D341Med (cell line): ENCODE measurements at places on chromosomes 2 and 18.

- no peak for DNase-seq
Measured at GRCh38 chr2:45964223-45964841, 312.9 kb downstream of the PRKCE start.

GRCh38 chr2:217105733-217106649, 246.1 kb upstream of the TNP1 start:
- no peak for DNase-seq

DNA sequence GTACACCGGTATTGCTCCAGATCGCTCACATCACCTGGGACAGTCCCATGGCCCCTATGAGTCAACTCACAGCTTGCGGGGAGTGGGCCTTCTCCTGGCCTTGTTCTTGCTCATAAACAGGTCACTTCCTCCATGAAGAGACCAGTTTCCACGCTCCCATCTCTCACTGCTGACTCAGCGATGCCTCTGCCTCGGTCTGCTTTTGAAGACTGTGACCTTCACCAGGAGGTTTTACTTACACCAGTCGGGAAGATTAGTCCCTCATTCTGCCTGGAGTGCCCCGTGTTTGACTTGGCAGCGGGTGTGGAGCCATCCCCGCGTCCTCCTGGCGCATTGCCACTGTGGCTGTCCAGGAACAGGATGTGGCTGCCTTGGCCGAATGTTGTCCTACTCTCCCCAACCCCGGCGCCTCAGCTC, 159.8 kb downstream of the RHBDD1 start:
- no peak for DNase-seq

- DNase-seq: no peak
Measured at GRCh38 chr2:61632276-61633169, 94.4 kb upstream of the XPO1 start.

- DNase-seq: no peak
Measured at GRCh38 chr2:51085420-51086068, 53.6 kb upstream of the NRXN1 start.

DNA sequence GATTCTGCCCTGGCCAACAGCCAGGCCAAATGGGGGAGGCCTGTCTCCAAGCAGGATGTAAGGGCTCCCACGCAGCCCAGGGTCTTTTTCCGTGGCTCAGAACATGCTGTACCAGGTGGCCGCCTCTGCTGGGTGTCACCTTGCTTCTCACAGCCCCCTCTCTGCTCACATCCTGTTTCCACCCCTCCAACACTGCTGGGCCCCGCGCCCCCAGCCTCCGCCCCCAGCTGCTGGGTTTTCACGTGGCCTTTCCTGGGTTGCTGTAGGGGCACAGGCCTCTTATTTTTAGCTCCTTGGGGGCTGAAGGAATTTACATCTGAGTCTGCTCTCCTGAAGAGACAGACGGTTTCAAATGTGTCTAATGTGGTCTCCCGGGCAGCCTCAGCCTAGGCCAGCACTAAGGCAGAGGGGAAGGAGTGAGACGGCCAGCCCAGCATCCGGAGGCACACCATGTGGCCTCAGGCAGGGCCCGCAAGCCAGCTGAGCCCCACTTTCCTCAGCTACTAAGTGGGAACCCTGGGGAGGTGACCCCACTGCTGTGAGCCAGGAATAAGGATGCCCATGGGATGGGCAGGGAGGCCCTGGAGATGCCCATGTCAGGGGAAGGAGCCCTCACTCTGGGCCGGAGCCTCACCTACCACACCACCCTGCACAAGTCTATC, 18.7 kb upstream of the DUSP2 start:
- no peak for DNase-seq

DNA sequence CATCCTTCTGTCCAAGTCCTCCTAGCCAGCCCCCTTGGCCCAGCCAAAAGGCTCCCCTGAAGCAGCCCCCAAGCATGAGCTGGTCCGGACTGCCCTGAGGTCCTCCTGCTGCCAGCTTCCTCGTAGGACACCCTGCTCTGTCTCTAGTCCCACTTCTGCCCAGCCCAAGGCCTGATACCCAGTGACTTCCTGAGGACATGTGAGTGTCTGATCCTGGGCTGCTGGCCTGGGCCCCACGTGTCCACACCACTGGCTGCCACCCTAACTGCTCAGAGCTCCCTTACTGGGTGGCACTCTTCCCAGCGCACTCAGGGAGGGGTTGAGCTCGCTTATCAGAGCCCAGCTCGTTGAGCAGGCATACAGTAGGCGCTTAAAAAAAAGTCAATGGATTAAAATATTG, 34.4 kb upstream of the PDIA6 start:
- no peak for DNase-seq

DNA sequence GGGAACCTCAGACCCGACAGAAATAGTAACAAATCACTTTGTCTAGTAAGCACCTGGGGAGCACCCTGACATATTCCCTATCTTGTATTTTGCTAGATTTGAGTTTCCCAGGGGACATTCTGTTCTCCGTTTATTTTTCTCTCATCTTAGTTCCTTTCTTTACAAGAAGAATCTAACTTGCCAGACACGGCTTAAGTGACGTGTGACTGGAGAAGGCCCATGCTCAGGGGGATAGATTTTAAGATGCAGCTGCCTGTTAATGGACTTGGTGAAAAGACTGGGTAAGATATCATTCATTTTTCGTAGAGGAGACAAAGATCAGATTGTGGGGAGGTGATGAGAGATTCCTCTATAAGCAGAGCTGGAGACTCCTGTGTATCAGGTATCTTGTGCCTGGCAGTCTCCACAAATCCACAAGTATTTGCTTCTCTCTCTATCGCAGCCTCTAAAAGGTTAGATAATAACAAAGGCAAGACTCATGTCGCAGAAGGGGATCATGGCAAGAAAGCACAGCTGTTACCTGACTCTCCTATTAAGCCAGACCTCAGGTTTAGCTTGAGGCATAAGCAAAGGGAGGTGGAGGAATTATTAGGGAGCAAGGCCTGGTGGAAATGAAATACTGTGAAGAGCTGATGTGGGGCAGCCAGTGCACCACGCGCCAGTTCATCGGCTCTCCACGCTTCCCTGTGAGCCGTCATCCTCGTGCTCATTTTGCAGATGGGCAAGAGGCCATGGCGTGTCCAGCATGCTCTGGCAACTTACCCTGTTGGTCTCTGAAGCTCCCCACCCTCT, 347.2 kb upstream of the TNP1 start:
- DNase-seq: no peak

GRCh38 chr2:120738786-120739437, 3.2 kb downstream of the GLI2 start:
- DNase-seq: no peak

- no peak for DNase-seq
Measured at GRCh38 chr2:46842876-46843275, 72.7 kb downstream of the MCFD2 start.

GRCh38 chr18:27411911-27412310, 226.8 kb upstream of the CHST9 start:
- no peak for DNase-seq

DNA sequence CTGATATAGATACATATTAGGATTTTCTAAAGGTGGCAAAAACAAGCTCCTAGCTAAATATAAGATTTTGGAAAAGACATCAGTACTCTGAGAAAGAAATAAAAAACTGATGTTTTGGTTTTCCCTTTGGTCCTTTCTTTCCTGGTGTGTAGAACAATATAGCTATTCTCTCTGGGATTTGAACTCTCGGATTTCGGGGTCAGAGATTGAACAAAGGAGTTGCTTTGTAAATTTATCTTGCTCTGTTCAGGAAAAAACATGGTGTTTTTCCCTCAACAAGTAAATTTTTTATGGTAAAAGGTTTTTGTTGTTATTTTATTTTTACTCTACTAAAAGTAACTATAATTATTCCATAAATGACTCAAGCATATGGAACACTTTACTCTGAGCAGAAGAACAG, 889.3 kb downstream of the ERBB4 start:
- DNase-seq: no peak

DNA sequence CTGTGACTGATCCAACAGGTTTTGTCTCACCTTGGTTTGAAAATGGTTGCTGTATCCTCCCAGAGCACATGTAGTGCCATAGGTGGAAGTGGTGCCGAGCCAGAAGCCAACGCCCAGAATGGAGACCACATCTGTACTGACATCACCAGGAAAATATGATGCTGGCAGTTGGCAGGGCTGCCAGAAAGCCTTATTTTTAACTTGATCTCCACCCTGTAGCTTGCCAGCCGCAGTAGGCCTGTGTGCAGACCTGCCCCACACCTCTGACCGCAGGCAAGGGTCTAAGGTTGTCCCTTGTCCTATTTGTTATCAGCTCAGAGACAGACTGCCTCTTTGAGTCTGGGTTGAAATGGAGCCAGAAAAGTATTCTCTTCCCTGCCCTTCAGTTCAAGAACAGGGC, 123.5 kb upstream of the EML6 start:
- DNase-seq: no peak

DNA sequence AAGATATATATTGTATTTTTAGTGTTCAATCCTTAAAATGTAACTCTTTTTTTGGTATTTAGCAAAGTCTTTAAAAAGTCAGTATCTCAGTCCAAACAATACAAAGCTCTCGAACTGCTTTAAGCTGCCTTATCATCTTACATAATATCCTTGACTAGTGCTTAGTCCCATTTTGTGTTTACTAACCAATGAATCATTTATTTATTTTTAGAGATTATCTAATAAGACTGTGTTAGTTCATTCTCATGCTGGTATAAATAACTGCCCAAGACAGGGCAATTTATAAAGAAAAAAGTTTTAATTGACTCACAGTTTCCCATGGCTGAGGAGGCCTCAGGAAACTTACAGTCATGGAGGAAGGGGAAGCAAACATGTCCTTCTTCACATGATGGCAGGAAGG, 248.3 kb upstream of the KYNU start:
- DNase-seq: no peak

GRCh38 chr2:240604939-240605716, 18.6 kb downstream of the CAPN10 start:
- DNase-seq: peak; percentile 22

- DNase-seq: no peak
Measured at GRCh38 chr2:8554296-8554806, 127.5 kb upstream of the ID2 start.

- DNase-seq: no peak
Measured at GRCh38 chr2:133393895-133394294, 174.4 kb downstream of the NCKAP5 start.

DNA sequence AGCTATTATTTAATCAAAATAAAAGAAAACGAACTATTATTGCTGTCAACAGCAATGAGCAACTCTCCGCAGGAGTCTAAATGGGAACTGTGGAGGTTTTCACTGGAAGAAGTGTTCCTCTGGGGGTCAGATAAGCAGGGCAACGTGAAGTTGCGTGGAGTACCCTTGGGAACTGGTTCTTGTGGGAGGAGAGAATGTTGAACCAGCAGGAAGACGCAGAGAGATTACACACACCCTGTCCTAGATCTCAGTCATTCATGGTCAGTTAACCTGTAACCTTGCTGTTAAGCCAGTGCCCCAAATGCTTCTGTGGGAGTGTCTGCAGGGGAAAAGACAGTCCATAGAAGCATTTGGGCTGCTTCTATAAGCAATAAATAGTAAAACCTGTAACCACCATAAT, 20.4 kb upstream of the CABLES1 start:
- no peak for DNase-seq

GRCh38 chr18:6452194-6452593, 37.5 kb upstream of the L3MBTL4 start:
- no peak for DNase-seq

DNA sequence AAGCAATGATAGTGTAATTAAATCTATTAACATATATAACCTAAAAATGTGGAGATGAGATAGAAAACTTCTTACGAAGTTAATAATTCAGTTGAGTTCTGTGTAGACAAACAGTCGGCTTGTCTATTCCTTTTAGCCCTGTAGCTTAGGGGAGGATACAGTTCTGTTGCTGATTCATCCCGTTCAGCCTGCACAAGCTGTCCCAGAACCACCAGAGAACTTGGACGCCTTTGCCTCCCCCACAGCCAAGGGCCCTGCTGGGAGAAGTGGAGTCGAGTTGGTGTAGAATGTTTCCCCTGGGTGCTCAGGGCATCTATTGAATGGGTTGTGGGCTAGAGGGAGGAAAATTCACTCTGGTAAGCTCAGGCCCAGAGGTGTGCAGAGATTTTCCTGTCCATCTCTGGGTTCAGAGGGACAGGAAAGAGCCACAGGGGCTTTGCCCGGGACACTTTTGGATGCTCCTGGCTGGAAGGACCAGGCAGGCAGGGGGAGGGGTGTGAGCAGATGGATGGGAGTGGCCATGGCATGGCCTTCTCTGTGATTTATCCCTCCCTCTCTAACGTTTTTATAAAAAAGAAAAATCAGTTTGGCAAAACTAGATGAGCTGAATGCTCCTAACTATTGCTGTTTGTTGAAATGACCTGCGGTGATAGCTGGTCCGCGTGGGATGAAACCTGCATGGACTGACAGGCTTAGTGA, 42.8 kb upstream of the GALR1 start:
- DNase-seq: no peak

GRCh38 chr2:60608679-60609078, 55.2 kb upstream of the BCL11A start:
- DNase-seq: no peak

- DNase-seq: no peak
Measured at GRCh38 chr18:43180814-43181213, 65.3 kb upstream of the RIT2 start.

DNA sequence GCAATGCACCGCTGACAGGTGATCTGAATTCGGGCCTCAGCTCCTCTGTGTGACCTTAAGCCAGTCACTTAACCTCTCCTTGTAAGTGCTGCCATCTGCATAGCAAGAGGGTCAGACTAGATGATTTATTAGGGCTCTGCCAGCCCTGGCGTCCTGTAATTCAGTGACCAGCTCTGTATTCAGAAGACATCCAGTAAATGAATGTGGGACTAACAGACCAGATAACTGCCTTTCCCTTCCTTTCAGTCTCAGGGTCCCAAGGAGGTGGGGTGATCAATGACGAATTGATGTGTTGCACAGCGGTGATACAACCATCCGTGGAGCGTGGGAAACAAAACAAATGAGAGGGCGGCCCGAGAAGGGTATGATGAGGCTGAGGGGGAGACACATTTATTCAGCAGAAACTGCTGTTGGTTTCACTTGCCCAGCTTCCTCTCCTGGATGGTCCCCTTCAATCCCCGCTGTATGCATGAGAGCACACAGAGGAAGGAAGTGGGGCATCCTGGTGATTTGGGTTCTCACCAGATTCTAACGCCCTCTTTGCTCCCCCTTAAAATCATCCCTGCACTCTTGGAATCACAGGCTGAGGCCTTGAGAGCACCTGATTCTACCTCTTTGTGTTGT, 92.8 kb downstream of the VIT start:
- DNase-seq: no peak

- no peak for DNase-seq
Measured at GRCh38 chr2:176682278-176682677, 413.0 kb downstream of the MTX2 start.

DNA sequence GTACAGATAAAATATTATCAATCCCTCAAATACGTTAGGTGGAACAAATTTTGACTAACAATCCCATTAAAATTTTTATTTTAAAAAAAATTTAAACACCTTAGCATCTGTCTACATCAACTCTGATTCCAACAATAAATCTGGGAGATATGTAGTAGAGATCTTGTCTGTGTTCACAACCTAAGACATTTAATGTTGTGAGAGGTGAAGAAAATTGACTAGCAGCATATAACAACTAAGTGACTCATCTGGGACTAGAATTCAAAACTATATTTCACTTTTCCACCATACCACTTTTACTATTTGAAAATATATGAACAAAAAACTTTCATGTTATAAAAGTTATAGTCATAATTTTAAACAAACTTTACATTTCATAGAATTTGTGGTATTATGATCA, 97.9 kb downstream of the ATAD2B start:
- DNase-seq: no peak
